ENCODE measurements at places on chromosomes 3 and 15. TPM values are rescaled to one million over a fixed set of nuclear protein-coding genes. Genes with fewer than 3 reads are reported as not detected.

- no peak for DNase-seq
These were observed 113.1 kb downstream of the MYO5A start for GRCh38 chr15:52415628-52416027.

GRCh38 chr15:77040673-77041072, 30.2 kb downstream of the TSPAN3 start:
- no peak for DNase-seq

ANKDD1A gene
- 5.6 TPM for polyA plus RNA-seq

ECT2 gene
- 16.2 TPM for polyA plus RNA-seq

FBXO40 gene
- polyA plus RNA-seq: not detected

- no peak for DNase-seq
These were observed 654.4 kb upstream of the NAALADL2 start for GRCh38 chr3:174204765-174205164.

GRCh38 chr15:68479870-68480269, 47.9 kb upstream of the ITGA11 start:
- DNase-seq: no peak

CD86 gene
- polyA plus RNA-seq: 3.3 TPM

SLC6A1 gene
- 1.3 TPM for polyA plus RNA-seq

DNA sequence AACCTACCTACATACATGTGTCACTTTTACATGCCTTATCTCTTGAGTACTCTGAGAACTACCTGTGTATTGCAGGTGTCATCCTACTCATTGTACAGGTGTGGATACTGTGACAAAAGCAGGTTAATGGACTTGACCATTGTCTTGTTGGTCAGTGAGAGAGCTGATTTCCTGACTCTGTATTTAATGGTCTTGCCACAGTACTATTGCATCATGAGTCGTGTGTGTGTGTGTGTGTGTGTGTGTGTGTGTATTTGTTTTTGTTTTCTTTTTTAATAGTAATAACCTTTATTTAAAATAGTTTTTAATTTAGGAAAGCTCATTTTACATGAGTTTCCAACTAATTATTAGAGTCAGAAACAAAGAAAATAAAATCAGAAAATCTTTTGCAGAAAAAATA, 7.7 kb downstream of the SELENOT start:
- no peak for DNase-seq

DNA sequence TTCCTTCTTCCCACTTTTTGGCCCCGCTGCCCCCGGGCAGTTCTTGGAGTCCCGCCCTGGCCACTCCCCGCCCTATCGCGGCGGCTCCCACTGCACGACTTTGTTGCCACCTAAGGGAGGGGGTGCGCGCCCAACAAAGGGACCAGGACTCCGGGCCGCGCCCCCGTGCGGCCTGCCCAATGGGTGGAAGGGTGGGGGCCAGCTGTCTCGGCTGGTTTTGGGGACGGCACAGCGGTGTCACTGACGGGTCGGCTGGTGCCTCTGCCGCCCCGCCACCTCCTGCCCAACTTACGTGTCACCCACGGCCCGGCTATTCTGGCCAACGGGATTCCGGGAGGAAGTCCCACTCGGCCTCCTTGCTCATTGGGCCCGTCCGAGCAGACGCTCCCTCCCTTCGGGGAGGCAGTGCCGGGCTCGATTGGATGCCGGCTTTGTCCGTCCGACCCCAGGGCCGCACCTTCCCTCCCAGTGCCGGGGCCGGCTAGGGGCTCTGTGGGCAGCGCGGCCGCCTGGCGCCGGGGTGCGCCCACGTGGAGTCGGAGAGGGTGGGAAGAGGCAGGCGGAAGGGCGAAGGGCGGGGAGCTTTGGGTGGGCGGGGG, at the start of gene GOLIM4:
Gene GOLIM4, minus strand, starts transcription at position 314 of the 599 bp plus-strand sequence. CDS start 639 bp downstream, outside the sequence.
- peak; percentile 96 for DNase-seq

- no peak for DNase-seq
These were observed 149.9 kb downstream of the NEK10 start for GRCh38 chr3:27219127-27219845.
